Smooth muscle cell of trachea (primary cell): ENCODE measurements at places on chromosomes 1 and 21. TPM values are rescaled to one million over a fixed set of nuclear protein-coding genes. Genes with fewer than 3 reads are reported as not detected.

The RBM34 gene
- 50.6 and 70.7 TPM in 2 replicates for total RNA-seq

The LCK gene
- total RNA-seq: not detected in 2 replicates

The DNASE2B gene
- not detected in 2 replicates for total RNA-seq

The AMY1B gene
- total RNA-seq: not detected in 2 replicates

The THEM5 gene
- 0.17 TPM in 1 of 2 replicates, not detected in the other for total RNA-seq

The PSMB4 gene
- total RNA-seq: 319 and 409 TPM in 2 replicates

The USH2A gene
- total RNA-seq: under 0.01 TPM in 1 of 2 replicates, not detected in the other

The TEX38 gene
- 0.29 TPM in 1 of 2 replicates, not detected in the other for total RNA-seq

The RCC2 gene
- total RNA-seq: 34.8 and 39.7 TPM in 2 replicates

The MX2 gene
- total RNA-seq: 1.8 and 3.6 TPM in 2 replicates

The CHRM3 gene
- total RNA-seq: under 0.01 TPM in 2 replicates

The ESRRG gene
- total RNA-seq: 0.17 and 0.29 TPM in 2 replicates

The DENND2C gene
- 4.1 and 4.4 TPM in 2 replicates for total RNA-seq

The C4BPB gene
- not detected in 2 replicates for total RNA-seq

The NLRP3 gene
- under 0.01 TPM in 1 of 2 replicates, not detected in the other for total RNA-seq

The MATN1 gene
- total RNA-seq: 0.33 TPM in 1 of 2 replicates, not detected in the other

The GBP1 gene
- 25.5 and 38.5 TPM in 2 replicates for total RNA-seq
